ENCODE measurements at places on chromosomes 5 and 9. TPM values are rescaled to one million over a fixed set of nuclear protein-coding genes. Genes with fewer than 3 reads are reported as not detected.

DNA sequence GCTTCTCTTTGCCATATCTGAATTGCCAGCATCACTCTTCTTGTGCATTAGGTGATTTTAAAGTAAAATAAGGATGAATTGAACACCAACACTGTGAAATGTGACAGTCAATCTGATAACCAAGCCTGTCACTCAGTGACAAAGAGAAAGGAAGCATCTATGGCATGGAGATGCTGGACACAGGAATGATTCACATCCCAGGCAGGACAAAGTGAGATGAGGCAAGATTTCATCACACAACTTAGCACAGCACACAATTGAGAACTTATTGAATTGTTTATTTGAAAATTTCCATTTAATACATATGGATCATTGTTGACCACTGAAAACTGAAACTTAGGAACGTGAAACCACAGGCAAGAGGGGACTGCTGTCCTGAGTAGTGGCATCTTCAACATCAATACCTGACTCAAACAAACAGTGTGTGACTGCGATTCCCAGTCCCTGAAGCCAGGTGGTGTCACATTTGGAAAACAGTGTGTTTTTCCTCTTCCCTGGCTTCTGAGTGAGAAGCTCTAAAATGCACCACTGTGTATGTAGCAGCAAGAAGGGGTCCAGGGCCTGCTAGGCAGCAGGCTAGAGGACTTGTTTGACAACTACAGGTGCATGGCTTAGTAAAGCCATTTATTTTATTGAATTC lies 10.7 kb downstream of the GAPT start:
- DNase-seq, result no peak
- no peaks in the 10 kb centered on the region for H3K27me3 ChIP-seq
- no peaks in the 10 kb centered on the region for H3K4me1 ChIP-seq
- no peak overlapping the region for H3K4me3 ChIP-seq

GRCh38 chr9:125343518-125344275 lies 82.1 kb downstream of the GAPVD1 start:
- no peak overlapping the region for H3K27ac ChIP-seq
- no peaks in the 10 kb centered on the region for H3K4me1 ChIP-seq
- peaks cover 7% of the 10 kb centered on the region for H3K36me3 ChIP-seq
- DNase-seq, result no peak
- no peaks in the 10 kb centered on the region for H3K27me3 ChIP-seq

- no peaks in the 10 kb centered on the region for H3K36me3 ChIP-seq
- no peak overlapping the region for H3K27ac ChIP-seq
- no peaks in the 10 kb centered on the region for H3K27me3 ChIP-seq
- no peak for DNase-seq
- H3K4me1 ChIP-seq, result no peaks in the 10 kb centered on the region
Observed at GRCh38 chr5:90689064-90689463, 130.5 kb downstream of the ADGRV1 start.

- H3K4me3 ChIP-seq, result no peak overlapping the region
- no peaks in the 10 kb centered on the region for H3K27me3 ChIP-seq
- H3K36me3 ChIP-seq, result no peaks in the 10 kb centered on the region
- no peak for DNase-seq
Observed at GRCh38 chr5:112549127-112549526, 130.1 kb upstream of the EPB41L4A start.

The SARDH gene
- total RNA-seq, result 3.0 TPM

The BTNL3 gene
- not detected for total RNA-seq

The SLC28A3 gene
- not detected for total RNA-seq
